Immature natural killer cell (primary cell): ENCODE measurements at places on chromosomes 3 and 15.

- no peak for DNase-seq
Observed at GRCh38 chr15:31314380-31314779, 12.3 kb upstream of the KLF13 start.

DNA sequence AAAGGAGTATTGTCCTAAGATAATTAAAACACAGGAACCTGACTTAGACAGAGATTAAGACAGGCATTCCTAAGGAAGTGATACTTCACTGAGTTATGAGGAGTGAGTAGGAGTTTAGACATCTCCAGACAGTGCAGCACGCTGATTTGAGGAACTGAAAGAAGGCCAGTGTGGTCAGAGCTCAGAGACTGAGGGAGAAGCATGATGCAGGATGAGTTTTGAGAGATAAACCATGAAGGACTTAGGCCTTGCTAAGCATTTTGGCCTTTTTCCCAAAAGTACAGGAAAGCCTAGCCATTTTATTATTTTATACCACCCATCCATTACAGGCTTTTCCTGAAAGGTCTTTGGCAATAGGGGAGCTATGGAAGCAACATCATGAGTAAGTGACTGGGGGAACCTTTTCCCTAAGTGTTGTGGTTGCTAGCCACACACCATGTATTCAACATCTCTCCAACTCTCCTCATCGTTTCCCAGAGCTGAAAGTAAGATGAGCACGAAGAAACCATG, 375.6 kb upstream of the TPRG1 start:
- no peak for DNase-seq

- DNase-seq = no peak
Observed at GRCh38 chr3:23991683-23992628, 46.9 kb downstream of the NR1D2 start.

DNA sequence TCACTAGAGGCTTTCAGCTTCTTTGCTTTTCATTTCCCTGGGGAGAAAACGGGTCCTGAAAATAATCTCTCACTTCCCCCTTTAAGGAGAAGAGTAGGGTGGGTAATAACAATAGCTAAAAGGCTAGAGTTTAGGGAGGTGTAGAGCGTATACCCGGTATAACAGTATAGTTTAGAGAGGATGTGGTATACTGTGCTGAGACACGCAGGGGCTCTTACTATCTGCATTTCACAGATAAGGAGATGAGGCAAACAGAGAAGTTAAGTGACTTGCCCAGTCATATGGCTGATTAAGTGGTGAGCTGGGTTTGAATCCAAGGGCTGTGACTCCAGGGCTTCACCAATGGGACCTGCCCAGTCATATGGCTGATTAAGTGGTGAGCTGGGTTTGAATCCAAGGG, 15.0 kb upstream of the KCNMB3 start:
- no peak for DNase-seq

DNA sequence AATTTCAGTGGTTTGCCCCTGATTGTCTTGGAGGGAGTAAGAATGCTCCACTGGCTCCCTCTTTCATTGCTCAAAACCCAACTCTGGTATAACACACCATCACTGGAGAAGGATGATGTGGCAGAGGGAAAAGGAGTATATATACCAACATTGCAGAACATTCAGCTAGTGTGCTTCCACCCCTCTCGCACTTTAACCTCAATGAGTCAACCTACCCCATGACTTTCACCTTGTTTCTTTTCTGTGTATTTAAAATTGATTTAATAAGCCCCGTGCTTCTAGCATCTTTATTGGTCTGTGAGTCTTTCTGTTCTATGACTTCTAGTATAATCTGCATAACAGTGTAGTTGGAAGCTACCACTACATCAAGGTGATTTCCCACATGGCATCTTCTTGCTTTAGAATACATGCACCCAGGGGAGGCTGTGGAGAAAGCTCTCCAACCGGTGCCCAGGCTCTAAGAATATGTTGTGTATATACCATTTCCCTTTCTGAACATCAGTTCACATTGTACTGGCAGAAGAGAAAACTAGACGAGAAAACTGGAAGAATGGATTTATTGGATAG, 595.1 kb upstream of the TGFBR2 start:
- DNase-seq = no peak

DNA sequence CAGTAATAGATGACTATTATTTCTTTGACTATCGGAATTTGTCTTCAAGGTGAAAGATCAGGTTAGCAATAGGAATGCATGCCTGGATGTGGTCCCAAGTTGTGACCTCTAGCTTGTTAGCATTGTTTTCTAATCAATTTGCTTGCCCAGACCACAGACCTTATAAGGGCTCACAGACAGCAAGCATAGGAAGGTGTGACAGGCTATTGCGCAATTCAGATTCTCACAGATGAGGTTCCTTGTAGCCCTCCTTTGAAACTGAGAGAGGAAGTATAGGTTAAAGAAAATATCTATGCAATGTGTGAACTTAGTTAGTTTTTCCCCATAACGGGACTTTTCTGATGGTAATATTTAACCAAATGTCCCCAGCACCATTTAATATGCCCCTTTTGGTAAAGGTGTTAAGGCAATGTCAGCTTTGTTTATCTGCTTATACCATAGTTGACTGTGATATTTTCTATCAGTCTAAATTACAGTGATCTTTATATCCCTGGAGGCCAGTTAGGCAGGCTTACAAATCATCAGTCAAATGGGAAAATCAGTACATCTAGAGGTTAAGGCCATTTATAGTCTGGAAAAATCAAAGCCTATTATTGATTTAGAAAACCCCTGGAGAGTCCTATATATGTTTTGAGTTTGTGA, 168.1 kb upstream of the MBNL1 start:
- DNase-seq = peak; percentile 58

- DNase-seq = no peak
Observed at GRCh38 chr3:160401291-160402095, 2.0 kb downstream of the SMC4 start.

DNA sequence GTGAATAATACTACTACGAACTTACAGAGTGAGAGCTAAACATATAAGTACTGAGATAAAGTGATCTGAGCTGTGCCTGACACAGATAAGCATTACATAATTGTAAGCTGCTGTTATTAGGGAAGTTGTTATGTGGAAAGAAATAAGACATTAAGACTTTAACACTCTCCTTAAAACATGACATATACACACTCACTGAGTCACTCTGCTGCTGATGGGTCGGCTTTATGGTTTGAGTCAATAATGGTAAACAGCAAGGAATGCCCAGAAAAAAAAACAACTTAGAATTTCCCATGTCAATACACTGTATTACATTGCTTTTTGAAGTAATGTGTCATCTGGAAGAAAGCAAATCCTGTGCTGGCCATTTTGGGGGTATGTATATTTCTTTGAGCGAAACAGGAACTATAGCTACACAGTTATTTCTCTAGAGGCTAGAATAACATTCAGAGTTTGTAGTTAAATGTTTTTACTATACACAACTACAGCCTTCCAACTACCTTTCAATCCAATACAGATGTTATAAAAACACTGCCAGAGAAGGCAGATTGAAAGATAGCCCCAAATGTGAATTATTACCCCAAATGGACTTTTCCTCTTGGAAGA, 22.8 kb upstream of the SPRED1 start:
- DNase-seq = no peak
